Endothelial cell (in vitro differentiated cells): ENCODE measurements at places on chromosomes 6 and 20. TPM values are rescaled to one million over a fixed set of nuclear protein-coding genes. Genes with fewer than 3 reads are reported as not detected.

DNA sequence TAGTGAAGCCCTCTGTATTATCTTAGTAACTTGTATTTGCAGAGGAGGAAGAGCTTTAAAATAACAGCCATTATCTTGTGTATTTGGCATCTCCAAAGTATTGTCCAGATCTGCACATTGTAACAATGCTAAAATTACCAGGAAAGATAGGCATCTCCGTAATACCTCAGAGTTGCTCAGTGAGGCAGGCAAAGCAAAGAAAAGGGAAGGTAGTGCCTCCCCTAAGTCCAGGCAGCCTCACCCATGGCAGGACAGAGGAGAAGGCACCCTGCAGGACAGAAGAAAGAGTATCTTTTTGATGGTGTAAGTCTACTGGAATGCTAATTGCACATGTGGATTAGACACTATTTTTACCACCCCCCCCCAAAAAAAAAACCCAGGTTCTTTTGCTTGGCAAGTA, 13.6 kb upstream of the SSTR4 start:
- DNase-seq: no peak

GRCh38 chr6:18151801-18152200, 3.1 kb downstream of the TPMT start:
- no peak for DNase-seq

DNA sequence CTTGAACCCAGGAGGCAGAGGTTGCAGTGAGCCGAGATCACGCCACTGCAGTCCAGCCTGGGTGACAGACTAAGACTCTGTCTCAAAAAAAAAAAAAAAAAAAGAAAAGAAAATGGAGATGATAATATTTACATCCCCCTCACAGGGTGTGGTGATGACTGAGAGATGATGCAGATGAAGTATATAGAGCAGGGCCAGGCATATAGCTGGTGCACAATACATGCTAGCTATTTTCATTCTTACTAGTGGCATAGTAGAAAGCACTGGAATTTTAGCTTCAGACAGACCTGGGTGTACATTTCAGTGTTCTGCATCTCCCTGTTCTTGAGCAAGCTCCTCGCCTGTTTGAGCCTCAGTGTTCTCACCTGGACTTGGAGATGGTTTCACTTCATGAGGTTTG, 36.9 kb downstream of the CEBPB start:
- DNase-seq: no peak

GRCh38 chr6:30981942-30982772, 1.4 kb upstream of the MUC21 start:
- peak; percentile 7 for DNase-seq

GRCh38 chr20:54891907-54892306, 416.5 kb downstream of the DOK5 start:
- no peak for DNase-seq

The ATXN1 gene
- 18.7 TPM for total RNA-seq

DNA sequence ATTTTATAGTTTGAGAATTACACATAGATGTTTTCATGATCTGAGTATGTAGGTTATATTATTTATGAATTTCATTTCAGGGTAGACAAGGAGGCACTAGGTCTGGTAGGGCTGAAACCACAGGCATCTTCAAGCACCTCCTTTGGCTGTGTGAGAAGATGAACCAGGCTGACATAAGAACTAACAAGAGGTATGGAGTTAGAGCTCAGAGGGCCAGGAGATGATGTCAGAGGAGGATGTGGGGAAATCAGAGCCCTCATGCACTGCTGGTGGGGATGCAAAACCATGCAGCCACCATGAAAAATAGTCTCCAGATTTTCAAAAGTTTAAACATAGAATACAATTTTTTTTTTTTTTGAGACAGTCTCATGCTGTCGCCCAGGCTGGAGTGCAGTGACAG, 13.6 kb upstream of the RIPOR3 start:
- DNase-seq: no peak

The ASCC3 gene
- 57.9 TPM for total RNA-seq

The TRAPPC3L gene
- total RNA-seq: not detected

DNA sequence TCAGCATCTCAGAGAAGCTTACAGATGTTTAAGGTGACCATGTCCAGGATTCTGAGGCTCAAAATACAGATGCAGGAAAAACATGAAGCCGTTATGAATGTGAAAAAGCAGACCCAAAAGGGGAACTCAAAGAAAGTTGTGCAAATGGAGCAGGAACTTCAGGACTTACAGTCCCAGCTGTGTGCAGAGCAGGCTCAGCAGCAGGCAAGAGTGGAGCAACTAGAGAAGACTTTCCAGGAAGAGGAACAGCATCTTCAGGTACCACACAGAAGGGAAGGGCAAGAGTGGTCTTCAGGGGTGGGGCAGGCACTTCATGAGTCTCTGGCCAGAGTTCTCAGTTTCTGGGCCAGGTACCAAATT, 15.2 kb downstream of the RNF8 start:
- no peak for DNase-seq

- no peak for DNase-seq
These were observed 55.3 kb upstream of the UFL1 start for GRCh38 chr6:96466147-96466863.

DNA sequence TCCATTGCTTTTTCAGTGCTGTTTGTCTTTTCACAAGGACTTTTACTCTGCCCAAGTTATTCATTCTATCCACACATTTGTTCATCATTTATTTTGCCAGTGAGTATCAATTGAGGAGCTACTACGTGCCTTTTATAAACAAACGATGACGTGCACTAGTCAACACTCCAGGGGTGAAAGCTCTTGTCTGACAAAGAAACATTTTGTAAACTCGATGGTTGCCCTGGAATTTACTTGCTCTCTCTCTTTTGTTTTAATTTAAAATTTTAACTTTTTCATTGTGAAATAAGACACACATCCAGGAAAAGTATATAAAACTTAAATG, 8.3 kb upstream of the MRPS18A start:
- DNase-seq: no peak

DNA sequence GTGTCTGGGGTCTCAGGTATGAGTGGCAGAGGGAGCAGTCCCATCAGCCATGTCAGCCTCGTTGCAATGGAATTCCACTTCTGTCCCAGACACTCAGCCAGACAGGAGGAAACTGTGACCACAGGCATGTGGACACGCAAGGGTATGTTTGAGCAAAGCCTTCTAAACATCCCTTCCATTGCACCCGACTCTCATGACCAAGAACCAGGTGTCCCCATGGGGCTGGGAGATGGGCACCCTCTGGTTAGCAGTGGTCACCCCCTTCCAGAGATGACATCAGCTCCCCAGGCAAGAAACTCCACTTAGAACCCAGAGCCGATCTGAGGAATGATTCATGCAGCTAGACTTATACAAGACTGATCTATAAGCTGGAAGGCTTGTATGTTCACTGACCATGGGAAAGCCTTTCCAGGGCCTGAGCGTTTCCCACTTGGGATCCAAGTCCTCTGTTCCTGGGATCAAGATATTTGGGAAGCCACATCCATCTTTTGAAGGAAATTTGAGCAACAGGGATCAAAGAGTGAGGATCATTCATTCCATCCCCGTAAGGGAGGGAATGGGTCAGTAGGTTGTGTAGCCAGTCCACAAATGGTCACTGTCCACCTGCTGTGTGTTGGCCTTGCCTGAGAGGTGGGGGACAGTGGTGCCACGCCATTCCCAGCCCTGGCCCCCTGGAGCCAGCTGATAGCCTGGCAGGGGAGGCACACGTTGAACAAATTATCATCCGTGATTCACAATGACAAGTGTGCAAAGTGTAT, 3.9 kb upstream of the MRGBP start:
- no peak for DNase-seq

DNA sequence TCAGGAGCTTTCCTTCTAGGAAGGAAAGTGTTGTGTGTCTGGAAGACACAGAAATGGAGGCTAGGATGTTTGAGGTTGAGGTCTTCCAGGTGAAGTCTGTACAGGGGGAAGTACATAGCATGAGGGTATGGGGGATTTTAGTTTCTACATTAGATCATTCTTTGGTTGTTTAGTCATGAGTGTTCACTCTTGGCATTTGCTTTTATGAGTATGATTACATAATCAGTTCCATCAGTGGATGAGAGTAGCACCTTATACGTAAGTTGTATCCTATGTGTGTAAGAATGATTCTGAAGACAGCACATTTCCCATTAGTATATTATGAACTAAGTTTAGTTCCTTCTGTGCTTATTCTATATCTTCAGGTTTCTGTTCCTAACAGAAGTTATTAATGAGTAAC, 1.9 kb downstream of the CDYL start:
- DNase-seq: no peak

The MAP3K7 gene
- total RNA-seq: 40.5 TPM

DNA sequence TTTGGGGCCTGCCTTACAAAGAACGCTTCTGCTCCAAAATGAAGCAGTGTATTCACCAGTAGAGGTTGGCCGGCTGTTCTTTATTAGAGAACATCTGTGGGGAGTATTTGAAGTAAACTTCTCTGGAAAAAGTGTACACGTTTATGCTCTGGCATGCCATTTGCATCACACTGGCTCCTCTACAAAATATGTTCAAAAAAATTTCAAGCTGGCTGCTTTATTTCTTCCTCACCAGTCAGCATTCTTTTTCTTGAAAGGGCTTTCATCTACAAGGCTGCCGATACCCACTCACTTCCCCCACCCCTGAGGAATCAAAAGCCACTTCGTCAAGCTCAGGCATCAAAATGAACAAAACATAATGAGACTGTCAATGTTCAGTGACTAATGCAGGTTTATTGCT, 294.1 kb downstream of the TFAP2B start:
- no peak for DNase-seq

The EDN1 gene
- 8.3 TPM for total RNA-seq

The SLC35A1 gene
- 19.1 TPM for total RNA-seq

DNA sequence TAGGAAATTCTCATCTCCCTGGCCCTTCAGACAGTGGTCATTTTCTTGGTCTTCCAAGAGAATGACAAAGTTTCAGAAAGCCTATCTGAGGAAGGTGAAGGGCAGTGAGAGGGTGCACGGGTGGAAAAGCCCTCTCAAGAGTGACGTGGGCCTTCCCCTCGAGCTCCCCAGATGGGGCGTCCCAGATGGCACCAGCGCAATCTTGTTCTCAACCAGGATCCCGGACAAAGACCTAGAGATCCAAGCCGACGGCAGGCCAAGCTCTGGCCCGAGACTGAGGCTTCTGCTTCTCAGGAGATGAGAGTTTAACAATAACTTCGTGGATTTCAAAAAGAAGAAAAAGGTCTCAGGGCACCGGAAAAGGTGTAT, 797 bp upstream of the ZNF133 start:
- DNase-seq: no peak

DNA sequence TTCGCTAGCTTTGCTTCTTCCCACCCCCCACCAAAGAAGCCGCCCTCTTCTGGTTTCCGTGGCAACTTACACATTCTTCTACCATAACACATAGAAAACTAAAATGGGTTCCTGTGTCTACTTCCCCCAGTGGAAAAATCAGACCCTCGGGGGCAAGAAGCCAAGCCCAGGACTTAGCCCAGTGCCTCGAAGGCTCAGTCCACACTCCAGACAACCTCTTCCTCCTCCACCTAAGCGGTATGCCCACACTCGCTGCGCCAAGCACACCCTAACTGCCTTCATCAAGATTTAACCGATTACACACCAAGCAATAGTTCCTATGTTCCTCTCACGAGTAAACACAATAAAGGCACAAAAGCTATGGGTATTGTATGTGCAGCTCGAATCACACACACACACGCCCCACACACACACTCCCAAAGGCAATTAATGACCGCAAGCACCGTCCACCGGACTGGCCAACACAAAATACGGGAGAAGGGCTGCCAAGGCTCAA, 537 bp downstream of the PPIL4 start:
- DNase-seq: peak; percentile 44

DNA sequence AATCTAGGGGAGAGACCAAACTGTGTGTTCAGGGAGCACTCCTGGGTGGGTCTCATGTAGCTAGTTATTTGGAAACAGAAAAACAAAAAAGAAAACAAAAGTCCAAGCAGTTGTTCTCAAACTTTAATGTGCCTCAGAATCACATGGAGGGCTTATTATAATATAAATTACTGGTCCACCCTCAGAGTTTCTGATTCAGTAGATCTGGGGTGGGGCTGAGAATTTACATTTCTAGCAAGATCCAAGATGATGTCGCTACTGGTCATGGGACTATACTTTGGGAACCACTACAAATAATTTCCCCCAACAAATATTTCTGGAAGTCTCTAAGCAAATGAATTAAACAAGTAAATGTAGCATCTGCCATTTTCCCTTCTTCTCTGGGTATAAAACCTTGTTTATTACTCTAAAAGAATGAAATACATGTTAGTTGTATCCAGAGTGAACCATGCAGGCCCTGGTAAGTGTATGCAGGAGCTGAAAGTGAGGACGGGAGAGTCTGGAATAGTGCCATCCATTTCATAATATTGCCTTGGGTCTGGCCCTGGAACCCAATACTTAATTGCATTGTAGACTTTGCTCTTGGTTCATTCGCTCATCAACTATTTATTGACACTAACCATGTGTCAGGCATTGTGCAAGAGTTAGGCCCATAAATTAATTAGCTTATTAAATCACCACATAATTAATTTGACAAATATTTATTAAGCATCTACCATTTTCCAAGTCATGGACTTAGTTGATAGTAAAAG, 490.8 kb downstream of the EPM2A start:
- no peak for DNase-seq

GRCh38 chr6:53210811-53211210, 62.2 kb upstream of the GCM1 start:
- no peak for DNase-seq

DNA sequence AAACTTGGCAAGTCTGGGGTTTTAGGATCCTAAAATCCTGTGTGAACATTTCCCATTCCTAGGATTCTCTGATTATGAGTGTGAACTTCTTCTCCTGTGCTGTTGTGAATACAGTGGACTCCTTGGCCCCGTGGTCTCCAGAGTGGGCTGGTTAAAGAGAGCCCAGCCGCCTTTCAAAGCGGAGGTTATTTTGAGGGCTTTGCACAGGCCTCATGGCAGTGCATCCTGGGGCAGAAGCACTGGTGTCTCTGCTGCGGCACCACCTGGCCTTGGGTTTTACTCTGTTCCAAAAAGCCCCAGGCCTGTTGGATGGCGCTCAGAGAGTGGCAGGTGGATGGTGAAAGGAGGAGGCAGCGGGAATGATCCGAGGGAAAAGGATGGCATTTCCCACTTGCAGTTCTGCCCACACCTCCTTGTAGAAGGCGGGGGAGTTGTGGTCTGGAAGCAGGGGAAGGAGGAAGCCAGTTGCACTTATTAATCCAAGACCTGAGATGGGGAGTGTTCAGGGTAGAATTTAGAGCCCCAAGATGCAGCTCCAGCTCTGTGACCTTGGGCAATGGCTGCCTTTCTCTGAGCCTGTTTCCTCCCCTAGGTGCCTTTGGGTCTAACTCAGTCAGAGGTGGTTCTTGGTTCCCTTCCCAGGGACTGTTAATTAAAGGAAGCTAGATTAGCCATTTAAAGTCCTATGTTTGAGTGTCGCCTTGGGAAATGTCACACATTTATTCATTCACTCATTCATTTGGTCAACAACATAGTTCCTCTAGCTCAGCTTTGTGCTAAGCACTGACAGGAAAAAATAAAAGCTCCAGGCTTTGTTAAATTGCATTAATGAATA, 22.4 kb downstream of the MMP24 start:
- DNase-seq: no peak

The MOCS1 gene
- 15.8 TPM for total RNA-seq

GRCh38 chr20:50464026-50464724, 46.0 kb upstream of the PTPN1 start:
- DNase-seq: peak; percentile 62
